ENCODE measurements at places on chromosomes 3 and 15.
A peak's percentile ranks its signal among the peaks of the same experiment; 100 is the strongest.

- DNase-seq, result no peak
Observed at GRCh38 chr3:168654700-168655099, 559.0 kb upstream of the GOLIM4 start.

- no peak for DNase-seq
Observed at GRCh38 chr3:51176923-51177322, 208.2 kb upstream of the MANF start.

GRCh38 chr3:38627956-38628355 is 21.5 kb downstream of the SCN5A start:
- DNase-seq, result no peak

GRCh38 chr15:75058127-75058905 is 34.9 kb downstream of the PPCDC start:
- no peak for DNase-seq

GRCh38 chr3:150543531-150543930 is 2.8 kb downstream of the SERP1 start:
- no peak for DNase-seq

DNA sequence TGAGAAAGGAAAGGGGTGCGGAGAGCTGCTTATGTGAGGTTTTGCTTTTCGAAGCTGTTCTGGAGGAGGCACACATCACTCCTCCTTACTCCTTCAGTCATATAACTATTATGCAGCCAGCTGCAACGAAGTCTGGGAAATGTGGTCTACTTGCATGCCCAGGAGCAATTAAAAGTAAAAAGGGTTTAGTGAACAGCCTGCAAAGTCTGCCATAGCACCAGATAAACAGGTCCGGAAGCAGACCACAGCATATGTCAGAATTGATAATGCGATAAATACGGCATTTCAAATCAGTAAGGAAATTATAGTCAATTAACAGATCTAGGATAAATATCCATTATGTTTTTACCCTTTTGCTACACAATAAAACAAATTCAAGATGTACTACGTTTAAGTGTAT is 99.5 kb downstream of the POLR2M start:
- DNase-seq, result no peak

DNA sequence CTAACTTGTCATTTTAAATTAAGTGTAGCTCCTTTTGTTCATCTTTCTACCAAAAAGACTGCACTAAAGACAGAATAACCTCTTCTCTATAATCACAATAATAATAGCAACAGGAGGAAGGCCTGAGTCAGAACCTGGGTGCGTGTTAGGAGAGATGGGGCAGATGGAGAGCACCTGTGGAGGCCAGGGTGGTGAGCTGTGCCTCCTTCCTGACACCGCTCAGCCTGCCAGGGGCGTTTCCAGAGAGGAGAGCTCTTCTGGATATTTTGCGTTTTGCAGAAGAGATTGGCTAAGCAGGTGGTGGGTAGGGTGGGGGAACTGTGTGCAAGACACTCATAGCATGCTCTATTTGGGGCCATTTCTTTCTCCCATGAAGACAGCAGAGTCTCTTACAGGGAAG is 83.5 kb downstream of the MEGF11 start:
- no peak for DNase-seq

- DNase-seq, result no peak
Observed at GRCh38 chr15:43748376-43748775, 2.1 kb downstream of the PDIA3 start.

DNA sequence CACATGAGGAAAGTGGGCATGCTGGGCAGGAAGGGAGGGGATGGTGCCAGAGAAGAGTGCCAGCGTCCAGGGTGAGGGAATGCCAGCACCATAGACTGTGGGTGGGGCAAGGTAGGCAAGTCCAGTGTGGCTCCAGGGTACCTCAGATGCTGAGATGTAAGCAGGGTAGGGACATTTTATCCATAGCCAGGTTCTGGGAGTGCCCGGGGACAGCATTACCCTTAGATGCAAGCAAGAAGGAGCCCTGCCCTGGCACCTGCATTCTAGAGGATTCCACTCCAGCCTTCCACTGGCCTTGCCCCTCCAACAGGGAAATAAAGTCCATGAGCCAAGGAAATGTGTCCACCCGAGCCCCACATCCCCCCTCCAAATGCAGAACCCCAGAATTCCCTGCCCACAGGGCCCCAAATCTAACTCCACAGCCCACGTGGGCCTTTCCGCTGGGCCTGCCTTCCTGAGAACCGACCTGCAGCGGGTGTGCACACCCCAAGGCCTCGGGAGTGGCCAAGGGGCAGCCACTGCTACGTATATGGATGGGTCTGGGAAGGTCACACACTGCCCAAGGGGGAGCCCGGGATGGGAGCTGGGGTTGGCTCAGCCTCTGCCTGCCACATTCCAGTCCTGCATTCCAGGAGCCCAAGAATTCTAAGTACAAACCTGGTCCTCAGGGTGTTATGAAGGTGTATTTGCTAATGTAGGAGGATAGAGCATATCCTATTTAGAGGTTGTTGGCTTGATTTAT is 20.3 kb upstream of the CYP11A1 start:
- DNase-seq, result no peak

- DNase-seq, result peak; percentile 85
Observed at GRCh38 chr3:10594915-10595314, 89.5 kb upstream of the ATP2B2 start.

- DNase-seq, result no peak
Observed at GRCh38 chr15:89851673-89852341, 37.2 kb upstream of the ANPEP start.
